Activated T-helper 1 cell treated with Interleukin-2 at 50 U/mL for 16 hours (primary cell): ENCODE measurements at places on chromosomes 5 and 9.

- no peak for DNase-seq
Measured at GRCh38 chr9:20112205-20112783, 323.5 kb upstream of the SLC24A2 start.

GRCh38 chr9:129762985-129763926 lies 10.4 kb upstream of the PTGES start:
- DNase-seq, result no peak

- DNase-seq, result no peak
Measured at GRCh38 chr9:131478911-131479310, 23.8 kb upstream of the POMT1 start.

DNA sequence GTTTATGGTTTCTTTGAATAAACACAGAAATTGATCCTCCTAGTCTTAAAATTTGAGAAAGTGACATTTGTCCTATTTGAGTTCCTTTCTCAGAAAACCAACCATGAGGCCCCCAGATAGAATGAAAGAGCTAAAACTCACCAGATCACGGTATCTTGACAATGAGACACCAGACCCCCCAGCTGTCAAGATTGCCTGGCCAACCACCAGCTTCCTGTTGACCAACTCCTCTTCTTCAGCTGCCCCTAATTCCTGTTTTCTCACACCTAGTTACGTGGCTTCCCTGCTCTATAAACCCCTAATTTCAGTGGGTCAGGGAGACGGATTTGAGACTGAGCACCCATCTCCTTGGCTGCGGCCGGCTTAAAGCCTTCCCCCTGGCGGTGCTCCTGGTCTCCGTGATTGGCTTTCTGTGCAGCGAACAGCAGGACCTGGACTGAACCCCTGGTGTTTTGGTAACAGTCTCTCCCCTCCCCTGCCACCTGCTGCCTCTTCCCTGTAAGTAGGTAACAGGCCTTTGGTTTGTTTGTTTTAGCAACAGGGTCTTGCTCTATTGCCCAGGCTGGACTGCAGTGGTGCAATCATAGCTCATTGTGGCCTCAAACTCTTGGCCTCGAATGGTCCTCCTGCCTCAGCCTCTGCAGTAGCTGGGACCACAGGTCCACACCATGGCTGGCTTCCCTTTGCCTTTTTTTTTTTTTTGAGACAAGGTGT lies 4.8 kb upstream of the ENTPD2 start:
- DNase-seq, result no peak

DNA sequence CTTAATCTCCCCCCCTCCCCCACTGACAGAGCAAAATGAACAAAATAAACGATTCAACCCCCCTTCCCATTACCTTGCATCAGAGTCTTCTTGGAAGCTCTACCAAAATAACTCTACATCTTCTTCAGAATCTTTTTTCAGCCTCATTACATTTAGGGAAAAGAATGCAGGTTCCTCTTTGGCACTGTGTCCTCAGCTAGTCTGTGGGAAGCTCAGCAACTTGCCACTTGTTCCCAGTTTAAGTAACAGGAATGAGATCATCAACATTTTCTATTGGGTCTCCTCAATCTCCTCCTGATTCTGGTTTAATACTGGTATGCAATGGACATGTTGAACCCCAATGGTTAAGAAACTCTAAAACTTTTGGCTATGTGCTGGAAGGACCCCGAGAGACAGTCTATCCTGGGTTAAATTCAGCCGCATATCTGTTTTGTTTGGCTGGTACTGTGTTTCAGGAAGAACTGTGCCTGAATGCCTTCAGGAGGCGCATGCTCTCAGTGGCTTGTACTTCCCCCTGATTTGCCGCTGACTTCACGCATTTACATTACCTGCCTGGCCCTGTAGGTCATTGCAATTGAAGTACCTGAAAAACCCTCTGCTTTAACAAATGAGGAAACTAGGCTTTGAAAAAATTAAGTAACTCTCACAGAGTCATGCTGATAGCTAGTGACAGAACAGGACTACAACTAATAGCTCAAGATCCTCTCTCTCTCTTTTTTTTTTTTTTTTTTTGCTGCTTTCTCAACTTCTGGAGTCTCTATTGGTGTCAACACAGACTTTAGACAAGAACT lies 78.1 kb upstream of the HMHB1 start:
- no peak for DNase-seq

- DNase-seq, result no peak
Measured at GRCh38 chr9:133914442-133915342, 77.4 kb downstream of the VAV2 start.

DNA sequence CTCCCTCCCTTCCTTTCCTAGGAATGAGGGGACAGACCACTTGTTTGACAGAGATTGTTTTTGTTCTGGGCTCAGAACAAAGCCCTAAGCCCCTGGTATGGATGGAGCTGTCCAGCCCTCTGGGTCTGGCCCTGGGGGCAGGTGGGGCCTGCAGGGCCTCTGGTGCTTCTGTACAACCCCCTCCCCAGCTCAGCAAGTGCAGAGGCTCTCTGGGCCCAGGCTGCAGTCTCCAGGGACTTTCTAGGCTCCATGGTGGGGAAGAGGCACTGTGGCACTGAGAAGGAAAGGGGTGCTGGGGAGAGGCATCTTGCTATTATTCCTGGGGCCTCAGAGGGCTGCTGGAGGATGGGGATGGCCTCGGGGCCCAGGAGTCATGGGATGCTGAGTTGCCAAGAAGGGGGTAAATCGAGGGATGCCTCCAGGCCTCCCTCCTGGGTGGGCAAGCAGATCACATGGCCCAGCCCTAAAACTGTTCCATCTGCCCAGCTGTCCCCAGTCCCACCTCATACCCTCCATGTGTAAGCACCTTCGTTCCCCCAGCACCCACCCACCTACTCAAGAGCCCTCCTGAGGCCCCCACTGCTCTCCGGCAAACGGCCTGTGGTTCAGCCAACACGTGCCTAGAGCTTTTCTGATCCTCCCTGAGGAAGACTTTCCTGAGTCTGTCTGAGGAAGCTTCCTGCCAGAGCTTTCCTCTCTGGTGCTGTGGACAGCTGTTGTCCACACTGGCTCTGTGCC lies 225.7 kb downstream of the CACNA1B start:
- DNase-seq, result no peak

GRCh38 chr5:76022611-76023010 lies 60.6 kb upstream of the SV2C start:
- no peak for DNase-seq

- DNase-seq, result no peak
Measured at GRCh38 chr5:131795228-131795627, 1.6 kb downstream of the FNIP1 start.

GRCh38 chr5:144405991-144406390 lies 235.3 kb downstream of the KCTD16 start:
- no peak for DNase-seq

DNA sequence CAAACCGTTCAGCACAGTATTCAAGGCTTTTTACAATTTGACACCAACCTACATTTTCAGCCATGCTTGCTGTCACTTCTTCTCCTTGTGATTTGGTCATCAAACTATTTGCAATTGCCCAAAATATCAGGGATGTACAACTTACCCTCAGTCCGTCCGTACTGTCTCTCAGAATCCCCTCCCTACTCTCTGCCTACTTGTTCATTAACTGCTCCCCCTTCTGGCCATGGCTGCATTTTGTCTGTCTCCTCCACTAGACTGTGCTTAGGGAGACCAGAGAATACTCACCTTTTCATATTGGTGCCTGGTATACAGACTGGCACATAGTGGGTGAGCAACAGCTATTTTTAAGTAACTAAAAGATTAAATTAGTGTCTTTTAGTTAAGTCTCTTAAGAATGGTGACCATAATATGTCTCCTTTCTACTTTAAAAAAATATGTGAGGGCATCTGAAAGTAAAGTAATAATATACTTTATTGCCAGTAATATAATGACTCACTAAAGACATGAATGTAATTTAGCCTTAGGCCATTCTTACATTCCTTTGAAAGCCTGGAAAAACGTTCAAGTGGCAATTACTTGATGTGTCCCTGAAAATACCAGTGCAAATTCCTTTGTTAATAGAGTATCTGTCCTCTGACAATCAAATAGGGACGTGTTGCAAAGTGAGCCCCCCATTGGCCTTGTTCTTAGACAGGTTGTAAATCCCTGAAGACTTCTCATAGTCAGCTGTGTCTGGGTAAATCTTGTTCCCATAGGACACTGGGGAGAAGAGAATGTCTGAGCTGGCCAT lies 27.8 kb downstream of the PRLR start:
- DNase-seq, result no peak

GRCh38 chr9:126611193-126611591 lies 2.5 kb upstream of the LMX1B start:
- DNase-seq, result no peak

DNA sequence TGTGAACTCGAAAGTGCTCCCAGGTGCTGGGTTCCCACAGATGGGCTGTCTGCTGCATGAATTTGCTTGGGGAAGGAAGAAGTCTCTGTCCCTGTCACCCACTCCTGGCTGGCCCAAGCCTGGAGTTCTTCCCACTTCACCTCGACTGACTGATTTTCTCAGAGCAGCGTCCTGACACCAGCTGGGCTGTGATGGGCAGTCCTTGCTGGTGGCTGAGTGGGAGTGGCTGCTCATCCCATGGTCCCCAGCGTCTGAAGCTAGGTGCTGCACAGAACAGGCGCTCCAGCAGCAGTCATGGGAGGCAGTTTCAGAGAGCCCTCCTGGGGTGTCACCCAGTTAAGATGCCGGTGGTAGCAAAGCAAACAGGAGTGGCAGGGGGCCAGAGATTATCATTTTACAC lies 10.1 kb upstream of the NEURL1B start:
- no peak for DNase-seq

GRCh38 chr9:21993893-21994555 lies at the start of gene CDKN2A:
Gene CDKN2A (minus strand): TSS chr9:21994392.
- DNase-seq, result no peak

GRCh38 chr9:115395511-115396021 lies 277.6 kb upstream of the TNC start:
- no peak for DNase-seq

DNA sequence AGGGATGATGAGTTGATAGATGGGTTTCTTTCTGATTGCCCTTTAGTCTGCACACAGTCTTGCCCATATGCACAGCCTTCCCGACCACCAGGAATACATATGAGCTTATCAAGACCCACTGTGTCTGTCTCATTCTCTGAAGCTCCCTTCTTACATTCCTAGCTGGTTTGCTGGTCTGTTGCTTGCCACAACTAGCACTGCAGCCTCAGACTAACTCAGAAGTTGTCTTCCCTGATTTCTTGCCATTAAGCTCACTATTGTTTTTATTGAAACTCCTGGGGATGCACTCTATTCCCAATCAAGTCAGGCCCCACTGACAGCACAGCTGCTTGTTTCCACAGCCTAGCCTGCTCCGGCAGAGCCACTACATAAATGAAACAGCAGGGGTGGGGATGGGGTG lies 97.5 kb downstream of the SAXO1 start:
- no peak for DNase-seq

- no peak for DNase-seq
Measured at GRCh38 chr9:122382901-122383850, 12.4 kb downstream of the PTGS1 start.
